ENCODE measurements at places on chromosomes 12 and 14.

DNA sequence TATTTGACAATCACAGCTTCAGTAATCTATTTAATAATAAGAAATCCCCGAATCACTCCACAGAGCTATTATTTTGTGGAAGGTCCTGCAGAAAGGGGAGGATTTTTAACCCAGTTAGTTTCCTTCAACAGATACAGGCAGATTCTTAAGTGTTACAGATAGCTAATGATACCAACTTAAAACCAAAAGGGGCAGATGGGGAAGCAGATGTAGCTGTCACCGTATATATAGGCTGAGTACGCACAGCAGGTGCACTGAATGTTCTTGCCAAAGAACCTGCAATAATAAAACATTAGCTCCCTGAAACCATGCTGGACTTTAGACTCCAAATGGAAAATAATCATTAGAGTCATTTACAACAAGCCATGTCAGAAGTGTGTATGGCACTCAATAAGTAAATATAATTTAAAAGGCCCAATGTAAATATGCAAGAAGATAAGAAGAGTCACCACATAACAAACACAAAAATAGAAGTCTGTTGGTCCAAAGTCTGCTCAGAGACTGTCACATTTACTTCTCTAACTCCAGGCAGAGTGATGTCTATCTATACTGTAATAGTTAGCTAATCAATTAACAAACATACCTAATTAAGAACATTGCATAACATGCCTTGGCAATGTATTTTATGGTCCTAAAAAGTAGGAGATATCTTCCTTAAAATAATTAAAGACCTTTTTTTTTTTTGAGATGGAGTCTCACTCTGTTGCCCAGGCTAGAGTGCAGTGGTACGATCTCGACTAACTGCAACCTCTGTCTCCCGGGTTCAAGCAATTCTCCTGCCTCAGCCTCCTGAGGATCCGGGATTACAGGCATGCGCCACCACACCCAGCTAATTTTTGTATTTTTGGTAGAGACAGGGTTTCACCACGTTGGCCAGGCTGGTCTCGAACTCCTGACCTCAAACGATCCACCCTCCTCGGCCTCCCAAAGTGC lies 78.8 kb downstream of the SEC23A start:
- DNase-seq, result no peak

DNA sequence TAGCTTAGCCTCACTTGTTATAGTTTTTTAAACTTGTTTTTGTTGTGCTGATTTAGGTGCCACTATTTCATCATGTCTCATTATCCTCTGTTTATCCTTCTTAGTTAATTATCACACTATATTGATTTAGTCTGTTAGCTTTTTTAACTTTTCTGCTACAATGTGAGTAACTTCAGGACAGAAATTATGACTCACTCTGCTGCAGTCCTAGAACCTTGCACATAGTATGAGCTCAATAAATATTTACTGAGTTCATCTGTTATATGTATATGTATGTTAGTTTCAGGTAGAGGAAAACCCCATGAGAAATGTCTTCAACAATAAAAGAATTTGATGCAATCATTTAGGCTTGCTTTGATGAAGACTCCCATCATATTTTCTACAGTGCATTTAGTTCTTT lies 224.3 kb upstream of the NAV3 start:
- no peak for DNase-seq

- DNase-seq, result no peak
Measured at GRCh38 chr14:39739796-39740195, 307.6 kb upstream of the FBXO33 start.

DNA sequence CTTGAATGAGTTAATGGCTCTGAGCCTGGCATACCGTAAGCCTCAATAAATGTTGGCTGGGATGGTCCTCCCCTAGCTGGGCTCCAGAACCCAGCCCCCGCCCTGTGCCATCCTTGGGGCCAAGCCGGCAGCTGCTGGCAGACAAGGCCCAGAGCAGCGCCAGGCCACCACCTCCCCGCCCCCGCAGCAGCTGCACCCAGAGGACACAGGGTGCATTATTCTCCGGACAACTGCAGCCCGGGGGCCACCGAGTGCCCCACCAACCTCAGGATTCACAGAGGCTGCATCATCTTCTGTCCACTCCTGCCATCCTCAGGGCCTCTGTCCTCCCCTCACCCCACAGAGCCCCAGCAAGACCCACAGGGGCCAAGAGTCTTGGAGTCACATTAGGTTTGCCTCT lies 92.7 kb downstream of the NCOR2 start:
- no peak for DNase-seq

GRCh38 chr12:63276537-63277365 lies 125.8 kb upstream of the AVPR1A start:
- no peak for DNase-seq

- DNase-seq, result no peak
Measured at GRCh38 chr14:97408937-97409815, 612.0 kb downstream of the VRK1 start.

Data from stimulated activated CD4-positive, alpha-beta T cell treated with anti-CD3 and anti-CD28 coated beads, Interleukin-1b, Interleukin-23, amount 100 ng/mL, for 1 hour (primary cell).